Activated CD8-positive, alpha-beta memory T cell treated with anti-CD3 and anti-CD28 coated beads, Interleukin-2, amount 10 ng/mL, durations not matched to agents 7 days and 5 days (primary cell): ENCODE measurements at places on chromosomes 7 and 10. TPM values are rescaled to one million over a fixed set of nuclear protein-coding genes. Genes with fewer than 3 reads are reported as not detected.
A peak's percentile ranks its signal among the peaks of the same experiment; 100 is the strongest.

Gene C10orf120
- total RNA-seq, result not detected

Gene WEE2
- not detected for total RNA-seq

Gene DENND10
- total RNA-seq, result 47.4 TPM

Gene HECW1
- total RNA-seq, result not detected

Gene PANK1
- 6.2 TPM for total RNA-seq

Gene LAMB4
- total RNA-seq, result not detected

Gene CALHM1
- 1.1 TPM for total RNA-seq

Gene CARD11
- total RNA-seq, result 136 TPM

DNA sequence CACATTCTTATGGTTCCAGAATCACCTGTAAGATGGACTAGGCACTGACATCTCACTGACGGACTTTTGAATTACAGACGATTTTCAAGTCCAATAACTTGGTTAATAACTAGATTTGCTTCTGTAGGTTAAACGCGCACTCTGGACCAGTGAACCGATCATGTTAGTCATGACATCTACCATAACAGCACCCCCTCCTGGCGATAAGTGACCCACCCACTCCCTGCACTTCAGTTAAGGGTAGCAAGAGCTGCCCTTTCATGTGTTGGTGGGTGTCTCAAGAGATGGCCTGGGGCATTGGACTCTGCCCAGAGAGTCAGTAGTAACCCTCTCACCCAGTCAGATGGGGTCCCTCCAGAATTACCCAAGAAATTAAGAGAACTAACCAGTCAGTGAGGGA is 12.9 kb downstream of the GRM8 start:
- H3K4me1 ChIP-seq, result no peaks in the 10 kb centered on the region
- H3K4me3 ChIP-seq, result no peak overlapping the region
- no peak for DNase-seq
- no peaks in the 10 kb centered on the region for H3K36me3 ChIP-seq
- no peak overlapping the region for H3K27ac ChIP-seq
- H3K27me3 ChIP-seq, result peaks cover 63% of the 10 kb centered on the region

- peaks cover 69% of the 10 kb centered on the region for H3K27me3 ChIP-seq
- H3K4me3 ChIP-seq, result no peak overlapping the region
- no peaks in the 10 kb centered on the region for H3K36me3 ChIP-seq
Measured at GRCh38 chr7:23476286-23477156, 6.2 kb upstream of the IGF2BP3 start.

DNA sequence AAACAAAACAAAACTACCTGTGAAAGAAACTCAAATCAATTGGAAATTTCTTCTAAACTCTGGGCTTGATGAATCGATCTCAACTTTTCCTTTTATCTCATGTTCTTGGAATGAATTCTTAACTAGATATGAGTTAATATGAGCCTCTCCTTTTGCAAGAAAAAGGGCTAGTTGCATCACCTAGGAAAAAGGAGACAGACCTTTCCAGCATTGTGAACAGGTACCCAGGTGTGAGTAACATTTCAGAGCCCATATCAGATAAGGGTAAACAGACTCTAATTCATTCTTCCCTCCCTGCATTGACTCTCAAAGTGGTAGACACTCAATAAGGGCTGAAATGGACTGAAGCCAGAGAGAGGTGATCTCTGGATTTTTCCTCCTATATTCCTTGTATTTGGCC is 103.8 kb upstream of the AGR3 start:
- H3K27me3 ChIP-seq, result peaks cover 18% of the 10 kb centered on the region
- no peak overlapping the region for H3K4me3 ChIP-seq
- H3K36me3 ChIP-seq, result no peaks in the 10 kb centered on the region
- peaks cover 10% of the 10 kb centered on the region for H3K4me1 ChIP-seq
- DNase-seq, result no peak

- no peak overlapping the region for H3K4me3 ChIP-seq
- H3K27me3 ChIP-seq, result no peaks in the 10 kb centered on the region
- DNase-seq, result no peak
- H3K36me3 ChIP-seq, result no peaks in the 10 kb centered on the region
- H3K4me1 ChIP-seq, result no peaks in the 10 kb centered on the region
Measured at GRCh38 chr7:76206633-76207032, 4.9 kb downstream of the SRRM3 start.

DNA sequence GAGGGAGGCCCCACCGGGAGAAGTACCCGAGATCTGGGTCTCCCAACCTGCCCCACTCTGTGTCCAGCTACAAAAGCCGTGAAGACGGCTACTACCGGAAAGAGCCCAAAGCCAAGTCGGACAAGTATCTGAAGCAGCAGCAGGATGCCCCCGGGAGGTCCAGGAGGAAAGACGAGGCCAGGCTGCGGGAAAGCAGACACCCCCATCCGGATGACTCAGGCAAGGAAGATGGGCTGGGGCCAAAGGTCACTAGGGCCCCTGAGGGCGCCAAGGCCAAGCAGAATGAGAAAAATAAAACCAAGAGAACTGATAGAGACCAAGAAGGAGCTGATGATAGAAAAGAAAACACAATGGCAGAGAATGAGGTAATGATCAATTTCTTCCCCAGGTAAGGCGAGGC is 59.1 kb upstream of the PDCD4 start:
- no peak for DNase-seq
- H3K36me3 ChIP-seq, result no peaks in the 10 kb centered on the region
- no peak overlapping the region for H3K27ac ChIP-seq
- no peaks in the 10 kb centered on the region for H3K27me3 ChIP-seq
- no peak overlapping the region for H3K4me3 ChIP-seq
- H3K4me1 ChIP-seq, result peaks cover 2% of the 10 kb centered on the region

GRCh38 chr10:3619241-3619640 is 165.8 kb downstream of the KLF6 start:
- no peak for DNase-seq
- peaks cover 9% of the 10 kb centered on the region for H3K36me3 ChIP-seq
- H3K27me3 ChIP-seq, result peaks cover under 1% of the 10 kb centered on the region
- H3K4me1 ChIP-seq, result peaks cover 15% of the 10 kb centered on the region
- H3K27ac ChIP-seq, result no peak overlapping the region
- H3K4me3 ChIP-seq, result no peak overlapping the region

GRCh38 chr10:5581670-5582566 is 57.2 kb downstream of the CALML3 start:
- no peak for DNase-seq
- no peaks in the 10 kb centered on the region for H3K36me3 ChIP-seq
- no peak overlapping the region for H3K4me3 ChIP-seq
- H3K27ac ChIP-seq, result no peak overlapping the region
- H3K27me3 ChIP-seq, result peaks cover 46% of the 10 kb centered on the region
- H3K4me1 ChIP-seq, result no peaks in the 10 kb centered on the region

DNA sequence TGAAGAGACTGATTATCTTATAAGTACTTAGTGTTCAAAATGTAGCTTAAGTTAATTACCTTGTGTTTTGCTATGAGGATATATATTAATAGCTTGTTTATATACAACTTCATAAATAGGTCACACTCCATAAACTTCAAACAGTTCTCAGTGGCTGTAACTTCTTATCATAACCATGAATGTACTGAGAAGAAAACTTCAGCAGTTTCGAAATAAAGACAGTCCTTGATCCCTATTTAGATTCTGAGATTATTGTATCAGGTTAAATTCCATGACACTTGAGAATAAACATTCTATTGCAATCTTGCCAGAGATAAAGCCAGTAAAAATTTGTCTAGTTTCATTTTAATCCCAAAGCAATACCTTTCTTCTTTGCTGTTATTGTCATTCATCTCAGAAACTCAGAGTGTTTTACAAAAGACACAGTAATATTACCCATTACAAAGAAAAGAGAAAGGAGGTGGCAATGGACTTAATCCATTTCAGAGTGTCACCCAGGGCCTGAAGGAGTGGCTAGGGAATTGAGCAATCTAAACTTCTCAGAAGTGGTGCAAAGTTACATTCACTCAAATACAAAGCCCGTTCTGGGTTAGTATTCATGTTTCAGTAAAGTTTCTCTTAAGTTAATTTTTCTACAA is 403.6 kb downstream of the SEMA3D start:
- H3K27ac ChIP-seq, result no peak overlapping the region
- no peak overlapping the region for H3K4me3 ChIP-seq
- DNase-seq, result no peak
- no peaks in the 10 kb centered on the region for H3K36me3 ChIP-seq

- no peak overlapping the region for H3K4me3 ChIP-seq
- H3K36me3 ChIP-seq, result no peaks in the 10 kb centered on the region
- peaks cover 7% of the 10 kb centered on the region for H3K4me1 ChIP-seq
- no peaks in the 10 kb centered on the region for H3K27me3 ChIP-seq
- no peak for DNase-seq
Measured at GRCh38 chr10:21368728-21369425, 156.6 kb downstream of the SKIDA1 start.

GRCh38 chr7:33038639-33039038 is 23.9 kb downstream of the NT5C3A start:
- DNase-seq, result no peak
- H3K36me3 ChIP-seq, result peaks cover 28% of the 10 kb centered on the region
- H3K4me3 ChIP-seq, result peak overlapping the region; percentile 90
- peak overlapping the region; percentile 90 for H3K27ac ChIP-seq
- peaks cover 45% of the 10 kb centered on the region for H3K4me1 ChIP-seq

GRCh38 chr10:36109399-36110023 is 467.4 kb upstream of the FZD8 start:
- H3K36me3 ChIP-seq, result no peaks in the 10 kb centered on the region
- no peaks in the 10 kb centered on the region for H3K27me3 ChIP-seq
- H3K4me3 ChIP-seq, result no peak overlapping the region
- H3K4me1 ChIP-seq, result no peaks in the 10 kb centered on the region
- H3K27ac ChIP-seq, result no peak overlapping the region

- no peaks in the 10 kb centered on the region for H3K27me3 ChIP-seq
- no peak for DNase-seq
- no peaks in the 10 kb centered on the region for H3K36me3 ChIP-seq
- no peak overlapping the region for H3K27ac ChIP-seq
- no peak overlapping the region for H3K4me3 ChIP-seq
Measured at GRCh38 chr7:75905785-75906604, 9.0 kb upstream of the POR start.

DNA sequence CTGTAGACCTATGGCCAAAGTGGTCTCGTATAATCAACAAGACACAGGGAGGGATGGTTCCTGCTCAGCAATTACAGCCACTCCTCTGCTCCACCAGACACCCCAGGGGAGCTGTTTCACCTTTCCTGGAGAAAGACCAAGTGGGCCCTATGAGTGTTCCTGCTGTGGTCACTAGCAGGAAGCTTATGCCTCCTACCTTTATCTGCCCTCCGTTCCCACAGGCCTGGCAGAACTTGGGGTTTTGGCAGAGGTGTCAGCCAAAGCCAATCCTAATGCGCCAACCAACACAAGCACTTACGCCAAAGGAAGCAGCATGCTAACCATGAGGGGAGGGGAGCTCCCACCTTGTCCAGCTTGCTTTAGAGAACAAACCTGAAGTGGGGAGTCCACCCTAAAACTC is 31.2 kb downstream of the XPNPEP1 start:
- H3K4me3 ChIP-seq, result no peak overlapping the region
- peak overlapping the region; percentile 65 for H3K27ac ChIP-seq
- H3K27me3 ChIP-seq, result no peaks in the 10 kb centered on the region
- peaks cover 45% of the 10 kb centered on the region for H3K36me3 ChIP-seq
- H3K4me1 ChIP-seq, result peaks cover 37% of the 10 kb centered on the region

DNA sequence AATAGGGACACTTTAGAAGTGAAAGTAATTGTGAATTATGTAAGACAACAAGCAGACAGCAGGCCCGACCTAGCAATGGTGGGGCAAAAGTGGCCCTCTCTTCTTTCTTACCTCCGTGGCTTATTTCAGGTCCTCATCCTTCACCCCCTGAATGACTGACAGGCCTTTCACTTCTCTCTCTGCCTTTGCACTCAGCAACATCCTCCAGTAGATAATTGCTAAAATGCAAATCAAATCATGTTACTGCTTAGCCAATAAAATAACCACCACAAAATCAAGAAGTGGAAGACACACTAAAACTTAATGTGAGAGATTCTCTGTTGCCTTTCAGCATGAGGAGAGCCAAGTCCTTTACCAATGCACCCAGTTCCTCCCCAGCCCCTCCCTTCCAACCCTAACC is 274.6 kb upstream of the ZNF32 start:
- no peak overlapping the region for H3K4me3 ChIP-seq
- no peaks in the 10 kb centered on the region for H3K36me3 ChIP-seq
- no peaks in the 10 kb centered on the region for H3K4me1 ChIP-seq

- no peak overlapping the region for H3K4me3 ChIP-seq
- no peak overlapping the region for H3K27ac ChIP-seq
- peaks cover 2% of the 10 kb centered on the region for H3K27me3 ChIP-seq
- no peaks in the 10 kb centered on the region for H3K4me1 ChIP-seq
- no peaks in the 10 kb centered on the region for H3K36me3 ChIP-seq
Measured at GRCh38 chr10:117674646-117675045, 132.1 kb downstream of the EMX2 start.

- H3K4me1 ChIP-seq, result peaks cover 9% of the 10 kb centered on the region
- no peak overlapping the region for H3K4me3 ChIP-seq
- H3K27me3 ChIP-seq, result no peaks in the 10 kb centered on the region
- DNase-seq, result no peak
Measured at GRCh38 chr7:151269511-151269910, 21.0 kb upstream of the SMARCD3 start.

- H3K4me3 ChIP-seq, result no peak overlapping the region
- no peaks in the 10 kb centered on the region for H3K27me3 ChIP-seq
- no peak overlapping the region for H3K27ac ChIP-seq
- H3K4me1 ChIP-seq, result no peaks in the 10 kb centered on the region
Measured at GRCh38 chr7:121954803-121955202, 81.8 kb downstream of the PTPRZ1 start.

DNA sequence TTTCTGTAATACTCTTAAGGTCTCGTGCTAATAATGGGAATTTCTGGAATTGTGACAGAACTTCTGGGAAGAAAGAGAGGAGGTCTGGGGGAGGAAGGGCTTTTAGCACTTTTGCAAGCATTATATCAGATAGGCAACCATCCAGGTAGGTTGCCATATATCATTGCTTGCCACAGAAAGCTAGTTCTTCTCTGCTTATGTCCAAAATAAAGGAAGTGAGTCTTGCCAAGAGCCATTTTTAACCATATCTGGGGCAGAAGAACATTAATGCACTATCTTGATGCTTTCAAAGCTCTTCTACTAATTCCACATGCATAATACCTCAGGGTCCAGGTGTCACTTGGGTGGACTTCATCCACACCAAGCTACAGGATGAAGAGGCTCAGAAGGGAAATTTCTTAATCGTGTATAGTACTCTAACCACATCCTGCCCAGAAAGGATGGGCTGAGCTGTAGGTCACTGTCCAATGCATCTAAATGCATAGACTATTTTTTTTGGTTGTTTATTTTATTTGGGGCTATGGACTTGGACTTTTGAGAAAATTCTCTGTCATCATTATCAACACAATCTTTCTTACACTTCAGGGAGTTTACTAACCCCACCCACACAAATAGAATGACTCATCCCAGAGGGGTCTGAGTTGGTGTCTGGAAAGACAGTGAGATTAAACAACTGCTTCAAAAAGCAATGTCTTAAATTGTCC is 68.9 kb upstream of the ADO start:
- peaks cover 8% of the 10 kb centered on the region for H3K4me1 ChIP-seq
- peaks cover 20% of the 10 kb centered on the region for H3K27me3 ChIP-seq
- H3K36me3 ChIP-seq, result peaks cover 4% of the 10 kb centered on the region
- no peak overlapping the region for H3K27ac ChIP-seq
